ENCODE measurements at places on chromosomes 3 and 15.

DNA sequence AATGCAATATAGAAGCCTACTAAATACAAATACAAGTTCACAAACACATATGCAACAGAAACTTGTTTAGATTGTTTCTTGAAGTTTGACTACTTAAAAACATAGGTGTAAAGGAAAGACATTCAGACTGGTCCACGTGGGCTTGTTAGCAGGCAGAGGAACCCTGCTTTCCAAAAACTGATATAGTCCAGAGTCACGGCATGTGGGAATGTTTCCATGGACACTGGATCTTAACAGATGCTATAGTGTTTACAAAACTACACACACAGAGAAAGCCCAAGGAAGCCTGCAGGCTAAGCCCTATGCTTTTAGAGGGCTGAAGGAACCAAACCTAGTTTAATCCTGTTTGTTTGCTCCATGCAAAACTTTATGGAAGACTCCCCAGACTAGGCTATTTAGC, 45.2 kb upstream of the LRRC58 start:
- DNase-seq = no peak

- DNase-seq = no peak
These were observed 47.1 kb downstream of the FOXP1 start for GRCh38 chr3:71536376-71536965.

DNA sequence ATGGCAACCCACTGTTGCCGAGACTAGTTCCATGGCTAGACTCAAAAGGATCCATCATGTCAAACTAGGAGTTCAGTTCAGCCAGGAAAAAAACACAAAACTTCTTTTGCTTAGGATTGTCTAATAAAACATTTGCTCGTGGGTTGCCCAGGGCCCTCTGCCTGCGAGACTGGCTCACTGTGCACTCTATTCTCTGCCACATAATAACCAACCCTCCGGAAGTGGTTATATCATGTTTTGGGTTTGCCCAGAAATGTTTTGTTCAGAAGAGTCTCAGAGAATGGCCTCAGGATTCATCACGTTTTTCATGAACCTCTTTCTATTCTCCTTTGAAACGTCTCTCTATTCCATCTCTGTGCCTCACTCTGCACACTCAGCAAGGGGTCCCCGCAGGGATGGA, 216.1 kb downstream of the SV2B start:
- no peak for DNase-seq

GRCh38 chr15:92963794-92964193, 63.7 kb downstream of the CHD2 start:
- no peak for DNase-seq

- DNase-seq = no peak
These were observed 194.4 kb downstream of the ARRDC4 start for GRCh38 chr15:98154863-98155262.

GRCh38 chr15:60793656-60794055, 314.7 kb upstream of the ICE2 start:
- no peak for DNase-seq

- no peak for DNase-seq
These were observed 93.0 kb downstream of the NPTN start for GRCh38 chr15:73540161-73540560.

- DNase-seq = no peak
These were observed 6.5 kb upstream of the PLSCR1 start for GRCh38 chr3:146550743-146551510.

DNA sequence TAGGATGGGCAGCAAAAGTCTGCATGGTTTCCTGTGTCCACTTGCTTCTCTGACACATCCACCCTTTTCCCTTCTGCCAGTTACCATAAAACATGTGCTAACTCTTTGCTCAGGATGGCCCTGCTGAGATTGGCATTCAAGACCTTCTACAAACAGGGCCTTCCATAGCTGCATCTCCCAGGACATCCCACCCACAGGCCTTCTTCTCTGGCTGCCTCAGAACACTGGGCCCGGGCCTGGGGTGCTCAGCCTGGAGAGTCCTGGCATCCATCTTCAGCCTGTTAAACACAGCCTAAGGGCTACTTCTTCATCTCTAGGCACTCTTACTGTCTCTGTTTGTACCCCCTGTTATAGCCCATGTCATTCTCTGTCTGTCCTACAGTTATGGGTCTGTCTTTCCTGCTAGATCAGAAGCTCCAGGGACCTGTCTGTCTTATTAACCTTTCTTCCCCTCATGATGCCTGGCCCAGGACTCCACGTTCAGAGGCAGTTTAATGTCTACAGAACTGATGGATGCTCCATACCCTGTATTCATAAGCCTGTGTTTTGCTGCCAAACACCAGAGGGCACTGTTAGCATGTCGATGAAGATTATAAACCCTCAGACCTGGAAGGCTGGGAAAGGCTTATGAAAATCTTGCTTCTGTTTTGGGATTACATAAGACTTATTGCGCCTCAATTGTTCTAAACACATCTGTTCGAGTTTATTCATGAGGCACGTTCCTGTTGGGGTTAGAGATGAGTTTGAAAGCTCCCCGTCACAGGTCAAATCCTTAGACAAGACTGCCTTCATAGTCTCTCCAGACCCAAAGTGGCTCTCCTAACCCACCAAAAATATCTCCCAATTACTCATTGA, 16.5 kb downstream of the SEMA3G start:
- no peak for DNase-seq

DNA sequence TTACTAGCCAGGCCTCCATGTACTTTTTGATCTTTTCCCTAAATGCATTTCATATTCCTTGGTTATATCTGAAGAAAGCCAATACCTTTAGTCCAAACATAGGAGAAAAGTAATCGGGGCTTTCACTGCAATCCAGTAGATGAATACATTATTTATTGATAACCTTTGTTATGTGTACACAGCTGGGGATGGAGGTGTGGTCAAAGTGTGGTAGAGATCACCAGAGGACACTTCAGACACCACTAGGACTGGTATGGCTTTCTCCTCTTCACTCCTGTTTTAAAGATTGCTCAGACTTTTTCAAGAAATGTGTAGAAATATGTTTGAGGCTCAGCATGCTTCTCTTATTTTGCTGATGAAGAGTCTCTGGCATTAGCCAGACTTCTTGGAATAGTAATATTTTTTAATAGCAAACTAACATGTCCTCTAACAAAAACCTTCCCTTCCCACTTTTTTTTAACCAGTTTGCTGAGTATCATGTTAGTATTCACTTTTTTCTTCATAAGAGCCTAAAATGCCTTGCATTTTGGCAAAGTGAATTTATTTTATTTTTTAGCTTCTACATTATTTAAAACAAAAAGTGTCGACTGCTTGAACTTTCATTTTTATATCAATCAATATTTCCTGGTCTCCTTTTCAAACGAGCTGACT, 65.6 kb upstream of the MBNL1 start:
- no peak for DNase-seq
